ENCODE measurements at places on chromosomes 5 and 9. TPM values are rescaled to one million over a fixed set of nuclear protein-coding genes. Genes with fewer than 3 reads are reported as not detected.

GRCh38 chr5:5676218-5676617 lies 253.7 kb downstream of the ICE1 start:
- no peak overlapping the region for H3K4me3 ChIP-seq
- no peaks in the 10 kb centered on the region for H3K36me3 ChIP-seq

Gene CER1
- not detected for total RNA-seq

DNA sequence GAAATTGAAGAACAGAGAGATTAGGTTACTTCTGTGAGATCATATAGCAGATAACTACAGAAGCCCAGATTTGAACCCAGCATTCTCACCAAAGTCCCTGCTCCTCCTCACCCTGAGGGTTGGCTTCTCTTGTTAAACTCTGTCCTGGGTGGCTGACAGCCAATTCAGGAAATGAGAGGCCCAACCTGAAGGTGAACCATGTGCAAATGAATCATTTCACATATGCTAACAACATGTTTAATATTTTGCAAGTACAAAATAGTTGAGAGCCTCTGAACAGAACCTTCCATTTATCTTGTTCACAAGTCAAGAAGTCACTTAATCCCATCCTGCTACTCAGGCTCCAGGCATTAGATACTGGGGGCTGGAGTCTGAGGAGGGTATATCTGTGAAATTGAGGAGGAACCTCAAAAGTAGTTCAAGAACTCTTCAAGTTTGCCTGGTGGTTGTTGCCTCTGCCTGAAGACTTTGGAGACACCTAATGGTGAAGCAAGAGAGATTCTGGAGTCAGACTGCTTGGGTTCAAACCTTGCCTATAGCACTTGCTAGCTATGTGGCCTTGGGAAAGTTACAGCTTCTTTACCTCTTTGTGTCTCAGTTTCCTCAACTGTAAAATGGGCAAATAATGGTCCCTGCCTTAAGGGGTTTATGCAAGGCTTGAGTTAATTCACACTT lies 564.0 kb downstream of the PSAT1 start:
- no peak for DNase-seq
- no peaks in the 10 kb centered on the region for H3K36me3 ChIP-seq
- H3K4me3 ChIP-seq, result no peak overlapping the region

Gene ZNF883
- total RNA-seq, result 6.2 TPM

DNA sequence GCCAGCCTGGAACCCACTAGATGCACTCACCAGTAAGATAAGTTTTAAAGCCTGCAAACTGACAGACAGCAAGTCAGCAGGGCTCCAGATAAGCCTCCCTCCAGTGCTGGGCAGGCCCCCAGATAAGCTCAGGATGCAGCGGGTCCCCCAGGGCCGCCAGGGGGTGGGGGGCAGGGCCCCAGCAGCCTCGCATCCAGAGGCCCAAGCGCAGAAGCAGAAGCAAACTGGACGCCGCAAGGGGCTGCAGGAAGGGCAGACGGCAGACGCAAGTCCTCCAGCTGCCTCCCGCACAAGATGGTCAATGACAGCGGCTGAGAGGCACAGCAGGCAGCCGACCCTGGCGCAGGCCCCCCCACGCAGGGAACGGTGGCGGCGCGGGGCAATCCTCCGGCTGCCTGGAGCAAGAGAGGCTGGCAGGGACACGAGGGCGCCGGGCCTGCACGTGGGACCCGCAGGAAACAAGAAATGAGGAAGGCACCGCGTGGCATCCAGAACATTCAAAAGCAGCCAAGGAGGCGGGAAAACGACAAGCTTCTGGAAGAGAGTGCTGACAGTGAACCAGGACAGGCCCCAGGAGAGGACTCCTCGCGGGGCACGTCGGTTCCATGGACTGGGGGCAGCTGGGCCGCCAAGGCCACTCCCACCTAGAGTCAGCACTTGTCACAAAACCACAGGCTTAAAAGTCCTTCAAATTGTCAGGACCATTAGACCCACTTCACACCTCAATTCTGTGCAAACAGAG lies 49.8 kb downstream of the ROR2 start:
- H3K27me3 ChIP-seq, result no peaks in the 10 kb centered on the region
- peak overlapping the region; percentile 28 for H3K4me3 ChIP-seq
- no peak overlapping the region for H3K27ac ChIP-seq
- H3K36me3 ChIP-seq, result no peaks in the 10 kb centered on the region
- peaks cover 26% of the 10 kb centered on the region for H3K4me1 ChIP-seq
- no peak for DNase-seq

DNA sequence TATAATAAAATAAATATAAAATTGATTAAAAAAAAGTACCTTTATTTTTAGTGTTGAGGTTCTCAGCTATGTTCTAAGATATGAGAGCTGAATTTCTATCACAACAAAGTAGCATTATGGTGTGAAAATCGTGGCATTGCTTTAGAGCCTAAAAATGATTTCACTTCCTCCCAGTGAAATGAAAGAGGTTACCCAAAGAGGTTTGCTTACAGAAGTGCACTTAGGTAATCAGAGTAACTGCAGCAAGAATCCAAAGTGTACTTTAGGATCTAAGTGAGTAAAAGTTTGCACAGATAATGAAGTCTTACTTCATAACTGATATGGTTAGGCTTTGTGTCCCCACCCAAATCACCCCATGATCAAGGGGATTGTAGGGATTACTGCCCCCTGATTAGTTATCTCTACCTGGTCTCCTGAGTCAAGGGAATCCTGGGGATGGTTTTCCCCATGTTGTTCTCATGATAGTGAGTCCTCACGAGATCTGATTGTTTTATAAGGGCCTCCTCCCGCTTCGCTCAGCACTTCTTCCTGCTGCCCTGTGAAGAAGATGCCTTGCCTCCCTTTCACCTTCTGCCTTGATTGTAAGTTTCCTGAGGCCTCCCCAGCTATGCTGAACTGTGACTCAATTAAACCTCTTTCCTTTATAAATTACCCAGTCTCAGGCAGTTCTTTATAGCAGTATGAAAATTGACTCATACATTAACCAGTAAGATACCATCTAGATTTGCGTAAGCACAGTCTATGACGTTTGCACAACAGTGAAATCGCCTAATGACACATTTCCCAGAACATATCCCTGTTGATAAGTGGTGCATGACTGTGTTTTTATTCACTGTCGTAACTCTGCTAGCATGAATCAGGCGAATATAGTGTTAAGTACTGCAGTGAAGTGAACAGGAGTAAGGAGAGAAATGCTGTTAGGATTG lies 40.3 kb upstream of the LRRC70 start:
- H3K4me3 ChIP-seq, result no peak overlapping the region
- H3K27ac ChIP-seq, result no peak overlapping the region
- DNase-seq, result no peak
- H3K4me1 ChIP-seq, result no peaks in the 10 kb centered on the region
- peaks cover 41% of the 10 kb centered on the region for H3K36me3 ChIP-seq

Gene IFNA21
- total RNA-seq, result not detected

GRCh38 chr9:131856105-131856504 lies 116.2 kb upstream of the RAPGEF1 start:
- peaks cover 3% of the 10 kb centered on the region for H3K4me1 ChIP-seq
- H3K36me3 ChIP-seq, result peaks cover 16% of the 10 kb centered on the region
- H3K27ac ChIP-seq, result no peak overlapping the region
- DNase-seq, result peak; percentile 54

Gene FGF18
- total RNA-seq, result 16.4 TPM

DNA sequence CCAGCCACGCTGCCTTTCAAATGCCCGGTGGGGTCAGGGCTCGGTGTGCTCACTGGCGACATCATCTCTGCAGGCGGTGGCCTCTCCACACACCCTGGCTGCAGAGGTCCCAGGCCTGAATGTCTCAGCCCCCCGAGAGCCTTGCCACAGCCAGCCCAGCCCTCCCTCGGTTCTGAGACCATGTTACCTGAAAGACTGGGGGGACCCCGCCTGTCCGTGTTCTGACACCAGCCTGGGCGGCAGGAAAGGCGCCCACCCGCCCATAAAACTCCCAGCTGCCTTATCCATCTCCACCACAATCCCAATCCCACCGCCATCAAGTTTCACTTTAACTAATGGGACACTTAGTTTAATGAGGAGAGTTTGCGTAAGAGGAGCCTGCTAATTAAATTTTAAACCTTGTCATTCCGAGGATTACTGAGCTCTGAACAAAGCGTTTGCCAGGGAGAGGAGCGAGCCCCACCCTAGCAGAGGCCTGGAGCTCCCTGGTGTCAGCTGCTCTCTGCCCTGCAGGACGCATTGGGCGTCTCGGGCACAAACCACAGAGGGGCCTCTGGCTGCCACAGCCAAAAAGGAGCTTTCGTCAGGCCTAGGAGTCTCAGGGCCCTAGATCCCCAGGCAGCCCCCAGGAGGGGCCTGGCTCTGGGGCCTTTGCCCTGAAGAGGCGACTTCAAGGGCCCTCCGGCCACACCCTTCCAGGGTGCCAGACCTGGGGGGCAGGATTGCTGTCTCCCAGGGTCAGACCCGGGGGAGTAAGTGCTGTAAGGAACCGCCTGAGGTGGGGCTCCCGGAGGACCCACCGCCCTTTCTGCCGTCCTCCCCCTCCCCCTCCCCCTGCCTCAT lies 15.3 kb downstream of the LHX3 start:
- peaks cover 6% of the 10 kb centered on the region for H3K4me1 ChIP-seq
- H3K27me3 ChIP-seq, result peaks cover 91% of the 10 kb centered on the region

- H3K27me3 ChIP-seq, result no peaks in the 10 kb centered on the region
- H3K4me1 ChIP-seq, result no peaks in the 10 kb centered on the region
- DNase-seq, result no peak
- no peaks in the 10 kb centered on the region for H3K36me3 ChIP-seq
Measured at GRCh38 chr5:30209755-30210154, 983.7 kb upstream of the CDH6 start.

DNA sequence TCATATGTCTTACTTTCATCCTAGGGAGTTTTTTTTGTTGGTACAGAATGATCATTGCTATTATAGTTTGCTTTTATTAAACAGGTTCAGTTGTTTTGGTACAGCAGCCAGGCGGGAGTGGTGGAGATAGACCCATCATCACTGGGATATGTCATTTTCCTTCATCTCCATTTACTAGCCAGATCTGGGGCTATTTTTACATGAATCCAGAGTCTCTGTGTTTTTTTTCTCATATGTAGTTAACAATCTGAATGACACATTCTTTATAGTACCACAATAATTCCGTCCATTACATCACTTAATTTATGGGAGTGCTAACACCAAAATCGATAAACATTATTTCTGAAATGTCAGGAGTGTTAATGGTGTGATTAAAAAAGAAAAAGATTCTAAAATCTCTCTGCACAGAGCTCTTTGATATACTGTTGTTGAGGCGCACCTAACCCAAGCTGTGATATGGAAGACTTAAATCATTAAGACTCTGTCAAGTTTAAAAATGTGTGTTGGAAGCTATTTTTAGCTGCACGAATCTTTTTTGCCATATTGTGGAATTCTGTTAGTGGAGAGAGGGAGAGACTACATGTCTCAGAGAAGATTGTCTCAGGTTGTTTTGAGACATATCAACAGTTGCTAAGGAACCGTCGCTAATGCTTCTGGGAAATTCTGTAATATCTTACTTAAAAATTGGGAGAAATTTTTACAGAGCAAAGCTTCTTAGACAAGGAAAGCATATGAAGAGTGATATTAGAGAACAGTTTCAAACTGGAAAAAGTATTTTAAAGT lies 59.6 kb downstream of the RPS23 start:
- H3K27me3 ChIP-seq, result no peaks in the 10 kb centered on the region
- no peak overlapping the region for H3K27ac ChIP-seq
- no peaks in the 10 kb centered on the region for H3K36me3 ChIP-seq

All from heart left ventricle (tissue), 16 donors.